Neural progenitor cell (in vitro differentiated cells): ENCODE measurements at places on chromosomes 11 and 22. TPM values are rescaled to one million over a fixed set of nuclear protein-coding genes. Genes with fewer than 3 reads are reported as not detected.
A peak's percentile ranks its signal among the peaks of the same experiment; 100 is the strongest.

BAIAP2L2 gene
- total RNA-seq: 0.86 and 2.6 TPM in 2 replicates

PARVG gene
- 0.15 TPM in 1 of 2 replicates, not detected in the other for total RNA-seq

DNA sequence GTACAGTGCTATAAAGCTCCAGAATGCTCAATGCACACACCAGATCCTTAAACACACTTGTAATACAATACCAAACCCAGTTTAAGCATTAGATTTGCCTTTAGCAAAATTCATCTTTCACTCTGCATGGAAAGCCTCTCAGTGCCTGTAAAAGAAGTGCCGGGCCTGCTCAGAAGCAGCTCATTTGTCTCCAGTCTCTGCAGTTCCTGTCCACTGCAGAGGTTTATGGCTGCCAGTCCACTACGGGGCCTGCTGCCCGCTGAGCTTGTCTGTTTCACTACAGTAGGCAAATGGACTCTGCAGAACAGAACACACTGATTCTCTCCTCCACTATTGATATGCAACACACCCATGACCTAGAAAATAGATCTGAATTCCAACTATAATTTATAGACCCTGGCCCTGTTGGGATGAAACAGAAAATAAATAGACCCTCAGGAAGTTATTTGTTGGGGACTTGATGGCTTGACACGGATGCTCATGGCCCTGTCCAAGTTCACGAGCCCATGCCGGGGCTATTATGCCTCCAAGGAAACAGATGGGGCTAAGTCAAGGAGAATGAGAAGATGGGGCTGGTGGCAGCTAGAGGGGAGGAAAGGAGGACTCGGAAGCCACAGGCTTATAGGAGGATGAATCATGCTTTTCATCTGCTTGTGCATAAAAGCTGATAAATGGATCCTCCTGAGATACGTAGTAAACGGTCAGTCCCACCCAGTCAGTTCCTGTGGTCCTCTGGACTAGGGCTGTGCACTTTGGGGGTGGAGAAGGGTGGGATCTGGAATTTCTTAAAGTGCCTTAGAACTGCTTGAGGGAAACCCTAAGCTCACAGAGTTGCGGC, 416.8 kb upstream of the TENM4 start:
- no peaks in the 10 kb centered on the region for H3K4me1 ChIP-seq
- H3K4me3 ChIP-seq: no peak overlapping the region
- no peaks in the 10 kb centered on the region for H3K27me3 ChIP-seq
- no peak overlapping the region for H3K27ac ChIP-seq
- no peak for DNase-seq
- no peaks in the 10 kb centered on the region for H3K36me3 ChIP-seq

GRCh38 chr11:87545858-87546257, 508.1 kb downstream of the TMEM135 start:
- H3K27ac ChIP-seq: no peak overlapping the region
- H3K4me1 ChIP-seq: no peaks in the 10 kb centered on the region
- H3K4me3 ChIP-seq: no peak overlapping the region

GRCh38 chr11:32062540-32062939, 28.3 kb upstream of the RCN1 start:
- no peak for DNase-seq
- no peak overlapping the region for H3K27ac ChIP-seq
- H3K4me3 ChIP-seq: no peak overlapping the region
- no peaks in the 10 kb centered on the region for H3K4me1 ChIP-seq
- H3K36me3 ChIP-seq: no peaks in the 10 kb centered on the region

DNA sequence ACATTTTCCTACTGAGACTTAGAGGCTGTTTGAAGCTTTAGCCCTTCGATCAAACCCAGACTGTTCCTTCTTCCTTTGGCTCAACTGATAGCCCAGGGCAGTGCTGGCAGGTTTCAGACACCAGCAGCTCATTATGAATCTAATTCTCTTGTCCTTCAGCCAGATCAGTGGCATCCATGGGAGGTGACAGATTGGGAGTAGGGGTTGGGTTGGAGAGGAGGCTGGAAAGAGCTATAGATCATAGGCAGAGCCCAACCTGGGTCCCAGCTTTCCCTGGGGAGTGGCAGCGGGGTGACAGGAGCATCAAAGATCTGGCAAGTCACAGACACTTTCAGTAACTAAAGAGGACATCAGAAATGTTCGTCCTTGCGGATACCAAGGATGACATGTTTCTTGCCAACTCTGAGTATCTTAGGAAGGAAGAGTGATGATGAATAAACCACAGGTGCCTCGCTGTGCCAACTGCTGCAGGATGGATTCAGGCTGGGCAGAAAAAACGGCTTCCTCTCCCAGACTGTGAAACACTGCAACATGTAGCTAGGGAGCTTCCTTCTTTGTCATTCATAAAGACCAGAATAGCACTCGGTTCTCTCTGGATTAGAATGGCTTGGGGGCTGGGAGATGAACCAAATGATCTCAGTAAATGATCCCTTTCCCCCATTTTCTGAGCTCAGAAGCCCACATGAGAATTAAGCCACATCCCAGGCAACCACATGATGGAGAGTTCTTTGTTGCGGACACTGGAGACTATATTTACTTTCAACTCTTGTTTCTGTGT, 19.1 kb downstream of the ABCC8 start:
- H3K27me3 ChIP-seq: no peaks in the 10 kb centered on the region
- H3K27ac ChIP-seq: no peak overlapping the region
- H3K36me3 ChIP-seq: no peaks in the 10 kb centered on the region
- H3K4me3 ChIP-seq: no peak overlapping the region

KRTAP5-2 gene
- total RNA-seq: not detected in 2 replicates

DNA sequence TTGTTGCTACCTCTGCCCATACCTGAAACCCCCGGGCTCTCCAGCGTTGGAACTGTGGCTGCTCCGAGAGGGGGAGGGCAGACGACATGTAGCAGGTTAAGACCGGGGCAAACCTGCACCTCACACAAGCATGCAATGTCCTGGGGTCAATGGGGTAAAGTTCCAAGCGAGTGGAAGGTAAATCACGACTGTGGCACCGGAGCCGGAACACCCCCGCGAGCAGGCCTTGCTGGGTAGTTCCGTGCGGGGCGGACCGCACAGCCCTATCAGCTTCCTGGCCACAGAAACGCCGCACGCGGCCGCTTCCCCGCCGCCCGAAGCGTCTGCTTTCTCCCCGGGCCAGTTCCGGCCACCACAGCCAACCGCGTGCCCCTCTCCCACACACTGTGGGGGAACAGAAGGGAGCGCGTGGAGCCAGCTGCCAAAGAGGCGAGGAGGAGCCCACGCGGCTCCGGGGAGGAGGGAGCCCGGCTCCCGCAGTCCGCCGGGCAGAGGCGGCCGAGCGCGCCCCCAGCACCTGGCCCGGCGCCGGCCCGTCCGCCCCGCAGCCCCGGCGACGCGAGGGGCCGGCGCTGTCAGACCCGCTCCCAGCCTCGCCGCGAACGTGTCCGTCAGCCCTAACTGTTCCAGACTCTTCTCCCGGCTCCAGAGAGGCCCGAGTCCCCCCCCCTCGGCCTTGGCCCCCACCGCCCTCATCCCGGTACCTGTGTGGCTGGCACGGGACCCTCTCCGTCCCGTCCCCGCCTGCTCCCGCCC, 1.6 kb downstream of the SPTBN2 start:
- no peak overlapping the region for H3K27ac ChIP-seq
- peak overlapping the region; percentile 70 for H3K4me3 ChIP-seq
- peaks cover 50% of the 10 kb centered on the region for H3K27me3 ChIP-seq

- H3K4me3 ChIP-seq: no peak overlapping the region
- H3K36me3 ChIP-seq: no peaks in the 10 kb centered on the region
- DNase-seq: peak; percentile 52
- H3K4me1 ChIP-seq: peaks cover 25% of the 10 kb centered on the region
Observed at GRCh38 chr22:20240447-20240764, 27.7 kb downstream of the RTN4R start.

- DNase-seq: no peak
- peaks cover 5% of the 10 kb centered on the region for H3K4me1 ChIP-seq
- no peak overlapping the region for H3K4me3 ChIP-seq
- H3K27ac ChIP-seq: no peak overlapping the region
- no peaks in the 10 kb centered on the region for H3K36me3 ChIP-seq
- H3K27me3 ChIP-seq: no peaks in the 10 kb centered on the region
Observed at GRCh38 chr11:1297576-1298473, 11.6 kb downstream of the TOLLIP start.

UBQLNL gene
- 0.19 and 0.90 TPM in 2 replicates for total RNA-seq
